Putamen (tissue), 1 donor: ENCODE measurements at places on chromosomes 2 and 18.

- DNase-seq = no peak
Measured at GRCh38 chr2:8333177-8333831, 348.6 kb upstream of the ID2 start.

- DNase-seq = no peak
Measured at GRCh38 chr2:237280229-237280628, 133.7 kb downstream of the COL6A3 start.

- no peak for DNase-seq
Measured at GRCh38 chr2:129806317-129806716, 173.1 kb upstream of the RAB6C start.

DNA sequence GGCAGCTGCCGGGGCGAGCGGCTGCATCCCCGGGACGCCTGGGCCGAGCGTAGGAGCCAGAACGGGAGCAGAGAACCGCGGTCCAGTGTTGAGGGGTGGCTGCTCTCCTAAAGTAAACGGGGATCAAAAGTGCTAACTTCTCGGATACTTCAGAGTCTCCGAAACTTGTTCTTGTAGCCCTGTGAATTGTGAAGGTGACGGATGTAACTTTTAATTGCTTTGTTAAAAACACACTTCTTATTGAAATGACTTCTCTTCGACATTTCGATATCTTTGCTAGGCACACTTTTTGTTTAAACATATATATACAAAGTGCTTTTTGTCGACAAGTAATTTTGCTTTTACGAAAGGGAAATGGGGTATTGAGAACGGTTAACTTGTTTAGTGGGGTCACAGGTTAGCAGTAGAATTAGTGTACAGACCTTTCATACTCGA lies 540 bp downstream of the ATP9B start:
- peak; percentile 7 for DNase-seq

GRCh38 chr2:85595301-85596025 lies at the start of gene RNF181:
Gene RNF181, plus strand, starts transcription at chr2:85595745. Its CDS starts 19 bp downstream, at chr2:85595764.
- peak; percentile 99 for DNase-seq

DNA sequence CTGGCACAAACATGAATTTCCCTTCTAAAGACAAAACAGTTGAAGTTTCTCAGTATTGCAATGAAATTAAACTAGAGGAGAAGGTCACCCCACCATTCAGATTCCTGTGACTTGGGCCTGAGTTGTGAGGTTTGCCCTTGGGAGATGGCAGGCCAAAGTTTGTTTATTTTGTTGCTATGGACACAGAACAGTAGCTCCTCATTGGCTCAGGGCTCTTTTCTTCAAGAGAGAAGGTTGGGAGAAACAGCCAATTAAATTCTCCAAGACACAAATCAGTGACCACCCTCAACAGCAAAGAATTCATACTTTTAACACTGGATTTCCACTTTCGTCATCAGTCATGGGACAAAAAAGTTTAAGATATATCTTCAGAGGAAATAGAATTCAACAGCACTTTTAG lies at the start of gene FLACC1:
FLACC1 (minus strand) TSS at position 125 of the 400 bp plus-strand sequence. CDS start 5,941 bp downstream, outside the sequence.
- peak; percentile 20 for DNase-seq

DNA sequence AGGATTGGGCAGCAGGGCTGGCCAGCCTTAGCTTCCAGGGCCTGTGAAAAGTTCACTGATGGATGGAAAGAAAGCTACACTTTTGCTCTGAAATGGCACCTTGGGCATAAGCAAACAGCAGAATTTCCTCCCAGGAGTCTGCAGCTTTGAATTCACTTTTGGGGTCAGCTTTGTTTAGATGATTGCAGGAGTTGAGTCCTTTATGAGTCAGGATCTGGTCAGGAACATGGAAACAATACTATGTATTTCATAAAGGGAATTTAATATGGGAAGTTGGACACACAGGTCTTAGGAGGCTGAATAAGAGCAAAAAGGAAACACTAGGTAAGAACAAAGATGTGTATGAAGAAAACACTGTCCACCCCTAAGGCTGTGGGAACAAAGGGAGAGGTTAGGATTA lies 345.3 kb downstream of the TSN start:
- DNase-seq = no peak

DNA sequence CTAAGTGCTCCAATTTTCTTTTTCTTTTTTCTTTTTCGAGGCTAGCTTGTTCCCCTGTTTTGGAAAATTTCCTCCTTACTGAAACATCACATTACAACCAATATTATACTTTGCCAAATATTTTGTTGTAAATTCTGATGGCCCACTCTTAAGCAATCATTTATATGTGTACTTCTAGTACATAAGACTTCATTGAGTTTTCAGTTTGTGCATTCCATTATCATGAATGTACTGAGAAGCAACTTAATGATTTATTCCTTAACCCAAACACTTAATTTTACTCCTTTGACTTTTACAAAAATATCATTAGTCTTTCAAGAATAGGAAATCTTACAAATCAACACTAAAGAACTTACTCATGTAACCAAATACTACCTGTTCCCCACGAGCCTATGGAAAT lies 242.4 kb downstream of the ARHGAP15 start:
- DNase-seq = no peak

GRCh38 chr2:8684878-8685696 lies 3.2 kb downstream of the ID2 start:
- peak; percentile 23 for DNase-seq

DNA sequence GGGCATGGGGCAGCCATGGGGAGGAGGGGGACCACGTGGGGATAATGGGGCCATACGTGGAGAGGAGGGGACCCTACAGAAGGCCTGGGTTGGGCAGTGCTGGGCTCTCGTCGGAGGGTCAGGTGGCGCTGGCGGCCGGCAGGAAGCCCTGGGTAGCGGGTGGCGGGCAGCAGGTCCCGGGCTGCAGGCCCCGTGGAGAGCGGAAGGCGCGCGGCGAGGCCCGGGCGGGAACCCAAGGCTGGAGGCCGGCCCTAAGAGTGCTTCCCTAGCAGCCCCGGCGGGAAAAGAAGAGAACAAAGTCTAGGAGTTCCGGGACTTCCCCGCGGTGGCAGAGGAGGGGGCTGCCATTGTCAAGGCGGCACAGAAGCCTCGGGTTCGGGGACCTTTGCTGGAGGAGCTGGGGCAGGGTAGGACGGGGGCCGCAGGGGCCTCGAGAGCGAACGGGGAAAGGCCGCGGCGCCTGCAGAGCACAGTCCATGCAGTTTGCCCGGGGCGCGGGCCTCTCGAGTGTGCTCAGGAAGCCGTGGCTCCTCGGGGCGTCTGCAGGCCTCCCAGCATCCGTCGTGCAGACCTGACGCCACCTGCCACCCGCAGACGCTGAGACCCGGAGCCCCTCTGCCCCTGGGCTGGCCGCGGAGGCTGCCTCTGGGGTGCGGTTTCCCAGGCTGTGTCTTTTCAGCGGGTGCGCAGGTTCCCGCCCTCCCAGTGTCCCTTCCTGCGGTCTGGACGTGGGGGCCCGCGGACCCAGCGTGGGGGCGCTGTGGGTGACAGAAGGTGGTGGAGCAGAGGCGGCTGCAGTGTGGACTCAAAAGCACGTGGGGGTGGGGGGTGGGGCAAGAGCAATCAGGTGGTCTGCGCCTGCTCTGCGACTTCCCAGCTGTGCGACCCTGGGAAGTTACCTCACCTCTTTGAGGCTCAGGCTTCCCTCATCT lies 19.4 kb upstream of the NCL start:
- no peak for DNase-seq

GRCh38 chr2:197838036-197838435 lies 33.6 kb downstream of the PLCL1 start:
- peak; percentile 32 for DNase-seq

DNA sequence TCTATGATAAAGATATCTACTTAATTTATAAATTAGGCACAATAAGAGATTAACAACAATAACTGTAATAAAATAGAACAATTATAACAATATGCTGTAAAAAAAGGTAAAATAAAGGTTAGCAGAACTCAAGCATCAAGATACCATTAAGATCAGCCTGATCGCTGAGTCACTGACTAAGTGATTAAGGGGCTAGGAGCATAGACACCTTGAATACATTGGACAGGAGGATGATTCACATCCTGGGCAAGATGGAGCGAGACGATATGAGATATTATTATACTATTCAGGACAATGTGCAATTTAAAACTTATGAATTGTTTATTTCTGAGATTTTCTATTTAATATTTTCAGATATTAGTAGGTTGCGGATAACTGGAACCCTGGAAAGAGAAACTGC lies 1277.8 kb upstream of the ZEB2 start:
- DNase-seq = no peak

DNA sequence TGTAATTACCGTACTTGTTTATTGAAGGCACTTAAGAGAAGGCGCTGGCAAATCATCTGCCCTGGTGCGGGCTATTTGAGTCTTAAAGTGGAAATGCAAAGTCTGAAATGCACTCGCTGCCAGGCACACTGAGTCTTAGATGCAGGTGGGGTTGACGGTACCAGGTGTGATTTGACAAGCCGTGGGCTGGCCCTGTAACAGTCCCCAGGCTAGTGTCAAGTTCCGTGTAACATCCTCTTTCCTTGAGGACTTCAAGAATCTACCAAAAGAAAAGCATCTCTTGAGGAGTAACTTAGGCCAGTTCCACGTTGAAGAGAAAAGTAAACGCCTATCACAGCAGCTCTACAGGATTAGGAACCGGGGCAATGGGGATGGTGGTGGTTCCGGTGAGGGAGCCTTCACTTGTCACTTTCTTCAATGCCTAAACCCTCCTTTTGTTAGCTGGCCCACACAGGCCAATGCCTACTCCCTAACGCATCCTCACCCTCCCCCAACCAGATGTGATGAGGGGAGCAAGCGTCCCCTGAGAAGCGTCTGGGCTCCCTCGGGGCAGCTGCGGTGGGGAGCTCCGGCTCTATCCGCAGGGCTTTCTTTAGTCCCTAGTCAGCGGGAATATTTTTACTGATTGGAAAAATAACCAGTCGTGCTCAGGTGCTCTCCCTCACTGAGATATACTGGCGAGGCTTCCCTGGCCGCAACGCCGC lies 1.5 kb upstream of the UGP2 start:
- DNase-seq = no peak

DNA sequence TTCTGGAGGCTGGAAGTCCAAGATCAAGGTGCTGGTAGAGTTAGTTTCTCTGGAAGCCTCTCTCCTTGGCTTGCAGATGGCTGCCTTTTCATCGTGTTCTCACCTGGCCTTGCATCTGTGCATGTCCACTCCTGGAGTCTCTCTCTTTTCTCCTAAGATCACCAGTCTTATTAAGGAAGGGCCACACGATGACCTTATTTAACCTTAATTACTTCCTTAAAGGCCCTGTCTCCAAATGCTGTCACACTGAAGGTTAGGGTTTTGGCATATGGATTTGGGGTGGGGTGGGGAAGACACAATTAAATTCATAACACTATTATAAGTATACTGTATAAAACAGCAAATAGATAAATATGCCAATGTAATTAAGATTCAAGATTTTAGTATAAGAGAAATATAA lies 402.4 kb upstream of the HS6ST1 start:
- DNase-seq = no peak

- DNase-seq = no peak
Measured at GRCh38 chr18:31876707-31877106, 66.2 kb downstream of the TRAPPC8 start.

DNA sequence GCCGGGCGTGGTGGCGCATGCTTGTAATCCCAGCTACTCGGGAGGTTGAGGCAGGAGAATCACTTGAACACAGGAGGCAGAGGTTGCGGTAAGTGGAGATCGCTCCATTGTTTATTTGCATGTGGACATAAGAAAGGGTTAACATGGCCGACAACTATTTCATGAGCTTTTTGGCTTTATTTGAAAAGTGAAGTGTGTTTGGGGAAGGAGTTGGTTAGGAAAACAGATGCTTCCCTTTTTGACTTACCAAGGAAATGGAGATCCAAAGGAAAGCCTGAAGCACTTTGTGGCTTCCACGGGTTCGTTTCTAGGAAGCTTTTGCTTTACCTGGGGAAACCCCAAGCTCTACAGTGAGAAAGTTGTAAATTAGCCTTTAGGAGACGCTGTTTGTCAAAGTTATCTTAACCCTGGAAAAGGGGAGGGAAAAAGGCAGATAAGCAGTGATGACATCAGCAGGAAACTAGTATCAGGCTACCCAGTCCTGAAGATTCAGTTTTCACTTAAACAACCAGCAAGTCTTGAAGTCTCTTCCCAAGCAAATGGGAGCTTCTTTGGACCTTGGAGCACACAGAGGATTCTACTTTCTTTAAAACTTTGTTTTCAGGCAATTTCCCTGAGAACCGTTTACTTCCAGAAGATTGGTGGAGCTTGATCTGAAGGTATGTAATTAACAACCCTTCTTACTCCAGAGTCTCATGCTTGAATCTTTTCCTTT lies at the start of gene CASP10:
CASP10 (plus strand) TSS at position 492 of the 715 bp plus-strand sequence. CDS start 2,637 bp downstream, outside the sequence.
- DNase-seq = peak; percentile 9

GRCh38 chr2:222301796-222302118 lies 3.0 kb upstream of the PAX3 start:
- no peak for DNase-seq

- DNase-seq = no peak
Measured at GRCh38 chr2:72913486-72914205, 3.7 kb upstream of the EMX1 start.

GRCh38 chr2:19127616-19128015 lies 230.8 kb downstream of the OSR1 start:
- no peak for DNase-seq

DNA sequence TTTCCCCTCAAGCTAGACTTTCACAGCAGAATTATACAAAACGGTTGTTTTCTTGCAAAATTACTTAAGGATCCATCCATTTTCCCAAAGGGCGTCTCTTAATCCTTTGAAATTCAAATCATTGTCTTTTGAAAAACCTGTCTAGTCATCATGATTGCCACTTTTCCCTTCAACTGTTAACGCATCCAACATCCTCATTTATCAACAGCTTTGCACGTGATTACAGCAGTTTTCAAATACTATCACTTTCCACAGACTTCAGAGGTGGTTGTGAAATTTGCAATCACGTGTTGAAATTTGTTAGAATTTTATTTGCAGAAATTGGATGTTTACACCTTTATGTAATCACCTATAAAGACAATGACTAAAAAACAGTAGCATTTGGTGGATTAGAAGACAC lies 304.4 kb upstream of the SLC39A10 start:
- no peak for DNase-seq

GRCh38 chr18:25334588-25334987 lies 17.4 kb downstream of the ZNF521 start:
- DNase-seq = no peak

DNA sequence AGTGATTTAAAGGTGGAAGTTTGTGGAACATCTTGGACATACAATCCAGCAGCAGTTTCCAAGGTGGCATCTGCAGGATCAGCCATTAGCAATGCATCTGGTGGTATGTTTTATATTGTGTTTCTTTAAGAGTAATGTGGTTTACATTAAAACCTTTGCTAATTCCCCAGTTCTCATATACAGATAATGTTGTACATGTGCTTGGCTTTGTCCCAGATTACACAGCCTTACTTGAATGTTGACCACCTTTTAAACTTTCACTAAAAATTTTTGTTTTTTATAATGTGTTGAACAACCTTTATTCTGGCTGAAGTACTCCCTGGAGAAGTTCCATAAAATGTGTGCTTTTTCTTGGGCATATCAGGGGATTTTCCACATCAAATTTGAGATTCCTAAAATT lies 57.5 kb downstream of the MIB1 start:
- DNase-seq = no peak

DNA sequence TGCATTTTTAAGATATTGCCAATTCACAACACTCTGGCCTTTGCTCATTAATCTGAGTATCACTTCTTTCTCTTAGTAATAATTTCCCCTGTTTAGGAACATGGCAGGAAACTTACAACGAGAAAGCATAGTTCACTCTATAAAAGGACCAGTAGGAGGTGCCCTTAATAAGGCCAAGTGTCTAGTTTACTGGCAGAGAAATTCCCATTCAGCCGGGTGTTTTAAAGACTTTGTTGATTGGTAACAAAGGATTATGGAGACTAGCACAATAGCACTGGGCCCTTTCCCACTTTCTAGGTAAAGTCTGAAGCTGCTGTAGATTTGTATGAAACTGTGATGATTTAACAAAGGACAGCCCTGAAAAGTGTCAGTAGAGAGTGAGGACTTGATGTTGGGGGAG lies 3.1 kb downstream of the DCC start:
- no peak for DNase-seq
